ENCODE measurements at places on chromosomes 12 and 14.

- no peak for DNase-seq
Observed at GRCh38 chr14:34693228-34693939, 21.0 kb downstream of the CFL2 start.

DNA sequence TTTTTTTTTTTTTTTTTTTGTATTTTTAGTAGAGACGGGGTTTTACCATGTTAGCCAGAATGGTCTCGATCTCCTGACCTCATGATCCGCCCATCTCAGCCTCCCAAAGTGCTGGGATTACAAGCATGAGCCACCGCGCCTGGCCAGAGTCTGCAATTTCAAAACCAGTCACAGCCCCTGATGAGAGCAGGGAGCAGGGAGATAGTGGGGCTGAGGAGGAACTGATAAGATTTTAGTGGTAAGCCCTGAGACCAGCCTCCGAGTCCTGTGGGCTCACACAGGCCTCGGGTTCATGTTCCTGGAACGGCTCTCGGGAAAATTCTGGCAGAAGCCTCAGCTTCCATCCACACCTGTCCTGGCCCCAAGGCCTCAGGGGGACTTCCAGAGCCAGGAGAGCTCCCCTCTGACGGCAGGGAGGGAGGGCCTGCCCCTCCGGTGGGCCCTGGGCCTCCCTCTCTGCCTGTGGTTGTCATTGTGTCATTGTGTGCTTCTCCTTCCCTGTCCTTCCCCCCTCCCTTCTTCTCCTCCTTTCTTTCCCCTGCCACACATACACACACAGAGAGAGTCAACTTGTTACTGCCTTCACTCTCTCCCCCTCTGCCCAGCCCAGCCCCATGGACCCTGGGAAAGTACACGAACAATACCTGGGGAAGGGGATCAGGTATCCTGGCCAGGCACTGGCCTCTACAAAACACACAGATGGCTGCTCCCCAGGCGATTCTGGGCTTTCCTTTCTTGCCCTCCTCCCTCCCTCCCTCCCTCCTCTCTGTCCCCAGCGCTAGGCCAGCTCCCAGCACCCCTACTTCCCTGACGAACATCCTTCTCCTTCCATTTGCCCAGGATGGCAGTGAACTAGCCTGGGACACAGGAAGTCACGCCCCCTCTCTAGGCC, 294.1 kb downstream of the DPF3 start:
- no peak for DNase-seq

DNA sequence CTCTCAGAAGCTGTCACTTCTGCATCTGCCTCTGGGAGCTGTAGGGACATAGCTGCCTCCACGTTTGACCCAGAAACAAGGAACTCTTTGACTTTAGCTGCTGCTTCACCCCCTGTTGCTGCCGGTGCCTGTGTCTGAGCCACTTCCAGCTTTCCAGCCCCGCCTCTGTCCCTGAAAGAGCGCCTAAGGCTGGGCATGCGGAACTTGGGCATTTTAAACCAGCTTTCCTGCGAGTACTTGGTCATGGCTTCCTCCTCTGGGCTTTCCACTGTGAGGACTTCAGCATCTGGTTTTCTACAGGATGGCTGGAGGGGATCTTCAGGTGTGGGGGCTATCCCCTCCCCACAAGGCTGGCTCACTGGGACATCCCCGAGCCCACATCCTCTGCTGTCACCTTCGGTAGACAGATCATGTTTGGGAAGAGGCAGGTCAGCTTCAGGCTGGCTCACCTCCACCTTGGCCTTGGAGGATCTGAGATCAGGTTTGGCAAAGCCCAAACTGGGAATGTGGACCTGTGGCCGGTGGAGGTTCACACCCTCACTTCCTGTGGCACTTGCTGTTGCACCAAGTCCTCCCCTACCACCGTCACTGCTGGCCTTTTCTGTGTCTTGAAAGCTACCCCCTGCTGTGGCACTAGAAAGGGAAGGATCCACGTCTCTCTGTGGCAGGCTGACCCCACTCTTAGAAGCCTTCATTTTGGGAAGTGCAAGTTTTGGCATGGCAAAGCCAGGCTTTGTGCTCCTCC, 15.2 kb downstream of the PLD4 start:
- no peak for DNase-seq

DNA sequence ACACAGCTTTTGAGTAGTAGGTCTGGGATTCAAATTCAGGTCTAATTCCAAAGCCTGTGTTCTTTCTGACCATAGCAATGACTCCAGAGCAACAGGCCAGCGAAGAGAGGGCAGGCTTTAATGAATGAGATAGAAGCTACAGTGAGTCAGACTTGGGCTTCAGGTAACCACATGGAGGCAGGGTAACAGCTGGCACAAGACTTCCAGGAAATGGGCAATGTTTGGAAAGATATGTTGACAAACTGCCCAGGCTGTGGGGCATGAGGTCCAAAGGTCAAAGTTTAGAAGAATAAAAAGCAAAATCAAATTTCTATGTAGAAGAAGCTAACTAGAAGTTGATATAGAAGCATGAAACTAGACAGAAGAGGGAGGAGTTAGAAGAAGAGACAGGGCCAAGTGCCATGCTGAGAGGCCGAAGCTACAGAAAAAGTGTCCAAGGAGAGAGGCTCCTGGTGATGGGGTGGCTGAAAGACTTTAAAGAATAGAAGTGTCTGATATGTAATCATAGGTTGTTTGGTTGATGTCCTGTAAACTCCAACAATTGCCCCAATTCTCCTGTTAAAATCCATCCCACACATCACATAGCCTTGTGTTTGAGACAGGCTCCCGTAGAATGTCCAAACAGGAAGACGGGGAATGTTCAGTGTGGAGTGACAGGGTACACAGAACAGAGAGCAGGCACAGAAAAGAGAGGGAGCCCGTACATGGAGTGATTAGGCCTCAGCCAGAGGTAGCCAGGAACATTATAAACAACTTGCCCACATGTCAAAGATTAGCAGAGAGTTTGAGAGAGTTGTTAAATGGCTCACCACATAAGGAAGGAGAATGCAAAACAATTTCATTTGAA, 384.7 kb downstream of the CCDC91 start:
- no peak for DNase-seq

DNA sequence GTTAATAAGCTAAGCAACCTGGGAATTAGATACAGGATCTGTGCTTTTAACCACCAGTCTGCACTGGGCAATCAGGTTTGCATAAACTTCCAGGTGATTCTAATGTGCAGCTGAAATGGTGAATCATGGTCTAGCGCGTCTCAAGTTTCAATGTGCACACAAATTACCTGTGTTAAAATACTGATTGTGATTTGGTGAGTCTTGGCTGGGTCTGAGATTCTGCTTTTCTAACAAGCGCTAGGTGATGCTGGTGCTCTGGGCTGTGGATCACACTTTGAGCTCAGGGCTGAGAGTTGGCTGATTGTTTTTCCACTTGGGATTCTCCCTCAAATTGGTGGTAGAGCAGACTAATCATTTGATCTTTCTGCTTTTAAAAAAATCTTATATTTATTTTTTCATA, 124.8 kb downstream of the C12orf75 start:
- DNase-seq: no peak

DNA sequence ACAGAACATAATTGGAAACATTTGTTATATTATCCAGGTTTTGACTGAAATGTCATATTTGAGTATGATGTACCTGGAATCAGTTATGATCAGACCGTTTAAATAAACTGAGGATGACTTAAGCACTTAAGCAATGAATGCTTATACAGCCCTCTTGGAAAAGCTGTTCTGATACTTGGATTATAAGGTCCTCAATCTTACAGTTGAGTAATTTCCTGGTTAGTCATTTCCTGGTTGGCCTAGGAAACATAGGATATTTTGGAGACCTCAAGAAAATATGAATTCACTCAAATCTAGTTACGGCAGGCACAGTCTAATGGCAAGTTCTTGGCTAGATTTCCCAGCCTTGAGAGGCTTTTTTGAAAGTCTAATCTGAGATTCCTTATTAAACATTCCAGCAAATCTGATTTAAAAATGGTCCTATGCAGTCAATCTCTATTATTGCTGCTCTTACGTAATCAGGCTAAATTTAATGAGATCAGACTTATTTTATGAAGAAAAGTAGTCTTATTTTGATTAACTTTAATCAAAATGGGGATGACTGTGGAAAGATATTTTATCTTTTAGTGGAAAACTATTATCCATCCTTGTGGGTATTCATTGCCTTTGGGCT, 447.2 kb downstream of the SNAPC1 start:
- DNase-seq: no peak

- DNase-seq: no peak
Observed at GRCh38 chr12:50642035-50642451, 121.9 kb upstream of the ATF1 start.

- DNase-seq: no peak
Observed at GRCh38 chr12:22578328-22578727, 34.0 kb upstream of the C2CD5 start.

DNA sequence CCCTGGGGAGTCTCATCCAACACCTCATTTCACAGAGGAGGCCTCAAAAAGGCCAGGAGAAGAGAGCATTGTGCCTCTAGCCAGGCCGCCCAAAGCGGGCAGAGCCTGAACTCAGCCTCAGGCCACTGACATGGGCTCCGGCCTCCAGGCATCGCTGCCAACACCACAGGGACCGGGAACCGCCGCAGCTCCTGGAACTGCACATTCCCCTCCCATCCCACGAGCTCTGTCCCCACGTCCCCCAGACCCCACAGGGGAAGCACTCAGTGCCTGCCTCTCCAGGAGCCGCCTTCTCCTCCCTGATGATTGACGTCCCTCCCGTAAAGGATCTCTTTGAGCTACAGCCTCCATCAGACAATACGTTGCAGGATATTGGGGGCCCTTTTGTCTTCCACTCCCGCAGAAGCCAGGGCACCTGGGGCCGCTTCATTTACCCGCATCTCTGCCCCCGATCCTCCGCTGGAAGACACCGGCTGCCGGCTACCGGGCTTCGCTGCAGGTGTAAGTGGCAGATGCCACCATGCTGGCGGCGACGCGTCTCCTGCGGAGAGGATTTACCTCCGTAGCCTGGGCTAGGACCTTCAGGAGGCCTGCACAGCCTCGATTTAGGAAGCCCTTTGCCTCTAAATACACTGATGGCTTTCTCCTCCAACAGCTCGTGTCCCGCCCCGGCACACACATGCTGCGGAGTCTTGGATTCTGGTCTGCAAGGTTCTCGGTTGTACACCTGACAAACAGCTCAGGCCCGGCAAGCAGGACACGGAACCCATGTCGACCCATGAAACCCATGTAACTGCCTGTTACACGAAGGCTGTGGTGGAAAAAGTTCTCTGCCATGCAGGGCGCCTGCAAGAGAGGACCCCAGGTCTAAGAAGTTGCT, 104.8 kb downstream of the RIMBP2 start:
- no peak for DNase-seq

DNA sequence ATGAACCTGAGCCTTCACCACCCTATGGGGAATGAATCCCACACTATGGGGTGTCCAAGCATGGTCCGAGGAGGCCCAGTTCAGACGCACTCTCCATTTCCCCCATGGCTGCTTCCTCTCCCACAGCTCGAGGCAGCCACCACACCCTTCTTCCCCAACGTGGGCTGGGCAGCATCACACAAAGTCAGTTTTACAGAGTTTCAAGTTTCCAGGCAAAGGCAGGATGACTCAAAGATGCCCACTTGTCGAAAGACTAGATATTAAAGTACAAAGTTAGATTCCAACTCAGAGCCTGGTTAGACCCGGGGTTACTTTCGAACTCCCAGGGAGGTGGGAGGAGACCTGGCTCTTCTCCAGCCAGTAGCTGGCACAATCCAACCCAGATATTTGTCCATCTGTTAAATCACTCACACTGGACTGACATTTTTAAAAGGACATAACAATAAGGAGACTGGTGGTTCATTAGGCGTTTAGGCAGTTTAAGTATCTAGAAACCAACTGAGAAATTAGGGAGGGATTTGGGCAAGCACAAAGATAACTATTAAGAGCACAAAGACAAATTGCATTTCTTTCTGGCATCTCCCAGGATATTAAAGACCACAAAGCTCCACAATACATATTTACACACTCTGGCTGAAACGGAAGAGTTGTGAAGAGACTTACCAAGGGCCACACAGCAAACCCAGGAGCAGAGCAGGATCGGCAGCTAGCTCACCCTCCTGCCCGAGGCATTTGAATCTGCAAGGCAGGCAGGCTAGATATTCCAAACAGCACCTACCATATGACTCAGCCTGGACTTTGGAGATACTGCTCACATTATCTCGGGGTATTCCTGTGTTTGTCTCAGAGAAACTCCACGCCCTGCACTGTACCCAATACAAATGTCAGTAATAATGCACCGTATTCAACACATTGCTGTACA, 34.8 kb downstream of the TMCC3 start:
- DNase-seq: no peak

DNA sequence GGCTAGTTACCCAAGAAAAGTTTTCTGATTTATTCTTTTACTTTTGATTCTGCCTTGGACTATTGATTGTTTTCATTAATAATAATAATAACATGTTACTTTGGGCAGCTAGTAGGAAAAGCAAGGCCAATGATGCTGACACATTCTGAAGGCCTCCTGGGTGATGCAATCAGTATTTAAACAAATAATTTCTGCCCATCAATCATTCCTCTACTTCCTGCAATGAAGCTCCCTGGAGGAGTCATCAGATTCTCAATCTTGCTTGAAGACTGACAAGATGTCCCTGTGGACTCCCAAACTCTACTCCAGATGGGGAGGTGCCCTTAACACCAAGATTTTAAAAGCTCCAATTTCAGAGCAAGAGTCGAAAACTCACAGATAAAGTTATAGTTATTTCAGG, at the start of gene SPX:
SPX (plus strand) TSS at position 244 of the 400 bp plus-strand sequence. CDS start 177 bp downstream, outside the sequence.
- DNase-seq: no peak

DNA sequence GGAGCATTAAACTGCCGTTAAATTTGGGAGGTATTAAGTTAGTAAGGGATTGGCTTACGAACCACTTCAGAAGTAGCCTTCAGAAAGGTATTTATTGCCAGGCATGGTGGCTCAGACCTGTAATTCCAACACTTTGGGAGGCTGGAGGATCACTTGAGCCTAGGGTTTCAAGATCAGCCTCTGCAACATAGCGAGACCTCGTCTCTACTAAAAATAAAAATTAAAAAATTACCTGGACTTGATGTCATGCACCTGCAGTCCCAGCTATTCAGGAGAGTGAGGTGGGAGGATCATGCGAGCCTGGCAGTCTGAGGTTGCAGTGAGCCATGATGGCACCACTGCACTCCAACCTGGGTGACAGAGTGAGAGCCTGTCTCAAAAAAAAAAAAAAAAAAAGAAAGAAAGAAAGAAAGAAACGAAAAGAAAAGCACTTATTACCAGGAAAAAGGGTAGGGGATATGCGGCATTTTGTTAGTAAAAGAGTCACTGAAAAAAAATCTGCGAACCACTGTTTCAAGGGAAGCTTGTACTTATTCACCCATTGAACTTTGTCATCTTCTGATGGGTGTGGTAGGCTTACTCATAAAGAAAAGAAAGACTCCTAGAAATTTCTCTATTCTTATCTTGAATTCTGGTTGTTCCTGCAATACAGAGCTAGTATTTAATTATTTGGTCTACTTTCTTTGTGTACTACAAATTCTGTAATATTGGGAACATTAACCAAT, 33.6 kb upstream of the PLEKHA5 start:
- no peak for DNase-seq

All from activated CD4-positive, alpha-beta T cell treated with anti-CD3 and anti-CD28 coated beads, Interleukin-2, Interleukin-4, amounts not matched to agents 100 ng/mL and 50 ng/mL, durations not matched to agents 16 hours and 8 hours (primary cell).